Dermis blood vessel endothelial cell (primary cell): ENCODE measurements at places on chromosomes 5 and 9. TPM values are rescaled to one million over a fixed set of nuclear protein-coding genes. Genes with fewer than 3 reads are reported as not detected.

PGM5 gene
- total RNA-seq, result 110 and 128 TPM in 2 replicates

DOCK8 gene
- 4.4 and 6.8 TPM in 2 replicates for total RNA-seq

LRRC26 gene
- total RNA-seq, result not detected in 2 replicates

DNA sequence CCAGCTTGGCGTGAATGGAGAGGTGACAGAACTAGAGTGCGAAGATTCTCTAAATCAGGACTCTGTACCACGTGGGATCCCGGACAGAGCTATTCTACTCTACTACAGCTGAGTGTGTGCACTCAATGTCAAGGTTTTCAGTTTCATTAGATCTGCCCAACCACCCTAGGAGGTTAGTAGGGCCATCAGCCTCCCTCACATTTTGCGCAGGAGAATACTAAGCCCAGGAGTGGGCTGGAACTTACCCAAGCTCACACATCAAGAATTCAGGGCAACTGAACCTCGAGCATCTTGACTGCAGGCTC, 68.3 kb upstream of the TBC1D2 start:
- no peak for DNase-seq

DNA sequence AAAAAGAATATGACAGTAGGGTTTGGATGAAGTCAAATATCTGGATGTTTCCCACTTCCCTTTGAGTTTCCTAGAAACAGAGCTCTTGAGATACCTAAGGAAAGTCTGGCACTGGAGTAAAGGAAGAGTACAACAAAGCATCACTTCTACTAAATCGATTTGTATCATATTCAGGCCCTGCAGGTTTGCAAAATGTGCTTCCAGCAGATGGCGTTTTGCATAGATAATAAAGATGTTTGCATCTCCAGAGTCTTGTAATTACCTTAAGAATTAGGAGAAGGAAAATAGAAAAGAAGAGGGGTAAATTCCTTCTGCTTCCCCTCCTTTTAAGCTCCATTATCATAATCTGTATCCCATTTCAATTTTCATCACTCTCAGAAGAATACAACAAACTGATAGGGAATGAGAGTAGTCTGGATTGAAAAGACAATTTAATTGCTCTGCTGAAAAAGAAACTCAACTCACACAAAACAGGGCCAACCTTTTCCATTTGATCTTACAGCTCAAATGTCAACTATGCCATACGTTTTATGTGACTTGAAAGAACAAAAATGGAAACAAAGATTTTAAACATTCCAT, 380.4 kb downstream of the PTPRD start:
- no peak for DNase-seq

GRCh38 chr5:103327893-103328292, 69.3 kb downstream of the MACIR start:
- no peak for DNase-seq

- DNase-seq, result no peak
Measured at GRCh38 chr5:151935135-151935695, 10.6 kb upstream of the GLRA1 start.

- no peak for DNase-seq
Measured at GRCh38 chr5:159911349-159911748, 4.9 kb upstream of the ADRA1B start.

- DNase-seq, result no peak
Measured at GRCh38 chr9:71130521-71130920, 9.1 kb upstream of the TRPM3 start.

DNA sequence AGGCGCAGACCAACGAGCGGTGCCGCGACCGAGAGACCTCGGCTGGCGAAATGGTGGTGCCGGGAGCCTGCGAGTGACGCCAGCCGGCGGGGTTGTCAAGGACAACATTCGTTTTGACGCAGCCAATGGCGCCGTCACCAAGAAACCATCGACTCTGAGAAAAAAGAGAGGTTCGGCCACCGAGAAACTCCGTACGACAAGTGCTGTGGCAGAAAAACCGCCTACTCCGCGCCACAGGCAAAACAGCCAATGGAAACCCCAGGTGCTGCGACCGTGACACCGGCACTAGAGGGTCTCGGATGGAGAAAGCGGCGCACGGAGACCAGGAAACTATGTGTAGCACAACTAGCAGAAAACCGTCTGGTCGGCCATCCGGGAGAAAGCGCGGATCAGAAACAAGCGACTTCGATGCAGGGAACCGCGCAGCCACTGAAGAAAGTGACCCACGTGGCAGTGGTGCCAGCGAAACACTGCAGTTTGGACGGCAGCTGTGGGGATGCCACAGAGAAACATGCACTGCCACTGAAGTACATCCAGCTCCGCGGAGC, 88.8 kb downstream of the ANXA2R start:
- peak; percentile 72 for DNase-seq

DNA sequence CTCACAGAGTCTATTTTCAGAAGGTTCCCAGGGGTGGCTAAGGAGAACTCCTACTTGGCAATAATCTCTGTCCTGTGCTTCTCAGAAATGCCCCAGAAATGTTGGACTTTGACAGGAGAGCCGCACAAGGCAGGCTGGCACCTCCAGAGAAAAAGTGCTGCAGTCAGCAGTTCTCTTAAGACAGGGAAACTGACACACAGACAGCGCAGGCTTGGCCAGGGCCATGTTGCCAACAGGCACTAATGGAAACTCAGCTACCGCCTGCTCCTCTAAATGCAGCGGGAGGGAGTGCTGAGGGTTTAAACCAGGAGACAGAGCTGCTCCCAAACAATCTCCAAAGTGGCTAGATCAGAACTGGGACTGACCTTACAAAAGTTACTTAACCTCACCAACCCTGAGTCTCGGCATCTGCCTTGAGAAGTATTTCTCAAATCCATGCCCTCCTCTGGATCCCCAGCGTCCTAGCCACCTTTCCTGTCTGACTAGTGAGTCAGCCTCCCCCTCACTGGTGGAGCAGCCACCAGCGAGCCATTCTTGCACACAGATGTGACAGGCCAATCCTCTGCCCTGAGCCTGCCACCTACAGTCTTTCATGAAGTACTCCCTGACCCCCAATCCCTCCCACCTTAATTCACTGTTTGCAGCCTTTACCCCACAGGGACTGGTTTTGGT, 186.4 kb downstream of the CDK5RAP2 start:
- peak; percentile 20 for DNase-seq

DNA sequence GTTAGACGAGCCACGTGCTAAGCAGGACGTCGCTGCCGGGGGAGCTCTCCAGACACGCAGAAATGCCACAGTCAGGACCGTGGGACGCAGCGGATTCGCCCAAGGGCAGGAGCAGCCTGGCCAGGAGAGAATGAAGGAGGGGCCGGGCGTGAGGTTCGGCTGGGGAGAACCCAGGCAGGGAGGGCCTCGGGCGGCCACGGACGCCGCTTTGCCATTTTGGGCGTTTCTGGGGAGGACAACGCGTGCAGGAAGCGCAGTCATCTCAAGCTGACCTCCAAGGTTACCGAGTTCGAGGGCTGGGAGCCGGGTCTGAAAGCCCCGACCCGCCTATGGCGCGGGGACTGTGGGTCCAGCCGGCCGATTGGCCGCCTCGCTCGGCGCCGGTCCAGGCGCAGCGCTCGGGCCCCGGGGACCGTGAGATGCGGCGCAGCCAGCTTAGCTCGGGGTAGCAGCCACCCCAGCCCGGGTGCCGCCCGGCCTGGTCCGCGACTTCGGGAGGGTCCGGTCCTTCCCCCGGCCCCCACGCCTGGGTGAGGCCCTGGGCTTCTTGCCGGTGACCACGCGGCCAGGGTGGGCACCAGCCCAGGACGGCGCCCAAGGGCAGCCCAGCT, 760 bp upstream of the MAN1B1 start:
- DNase-seq, result peak; percentile 41

DNA sequence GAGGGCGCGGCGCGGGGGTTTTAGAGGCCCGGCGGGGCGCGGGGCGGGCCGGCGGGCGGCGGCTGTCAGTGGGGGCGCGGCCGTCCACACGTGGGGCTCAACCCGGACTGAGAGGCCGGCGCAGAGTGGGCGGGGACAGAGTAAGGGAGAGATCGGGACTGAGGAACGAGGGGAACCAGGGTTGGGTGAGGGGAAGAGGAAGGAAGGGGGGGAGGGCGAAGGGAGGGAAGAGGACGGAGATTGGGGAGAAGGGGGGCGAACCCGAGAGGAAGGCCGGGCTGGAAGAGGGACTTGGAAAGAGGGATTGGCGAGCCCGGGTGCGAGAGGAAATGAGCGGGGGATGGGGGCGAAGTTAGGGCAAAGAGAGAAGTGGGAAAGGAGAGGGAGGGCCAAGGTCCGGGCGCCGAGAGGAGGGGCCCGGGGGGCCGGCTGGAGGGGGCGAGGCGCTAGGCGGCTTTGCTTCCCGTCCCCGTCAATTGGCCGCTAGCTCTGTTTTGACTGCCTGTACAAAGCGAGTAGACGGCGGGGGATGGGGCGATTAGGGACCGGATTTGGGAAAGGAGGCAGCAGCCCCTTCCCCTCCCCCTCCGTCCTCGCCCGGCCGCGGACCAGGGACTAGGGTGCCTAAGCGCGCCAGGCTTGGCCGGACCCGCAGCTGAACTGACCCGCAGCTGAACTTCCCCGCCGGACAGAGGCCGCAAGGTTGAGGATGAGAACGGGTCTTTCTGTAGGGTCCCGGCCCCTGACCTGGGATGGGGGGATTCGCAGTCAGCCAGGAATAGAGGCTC, 399 bp upstream of the FBN2 start:
- DNase-seq, result no peak

GRCh38 chr5:126552614-126553013, 42.4 kb downstream of the ALDH7A1 start:
- DNase-seq, result no peak
